ENCODE measurements at places on chromosomes 1 and 21.
A peak's percentile ranks its signal among the peaks of the same experiment; 100 is the strongest.

GRCh38 chr1:244887281-244887680 lies 22.9 kb upstream of the HNRNPU start:
- no peak for ATAC-seq

DNA sequence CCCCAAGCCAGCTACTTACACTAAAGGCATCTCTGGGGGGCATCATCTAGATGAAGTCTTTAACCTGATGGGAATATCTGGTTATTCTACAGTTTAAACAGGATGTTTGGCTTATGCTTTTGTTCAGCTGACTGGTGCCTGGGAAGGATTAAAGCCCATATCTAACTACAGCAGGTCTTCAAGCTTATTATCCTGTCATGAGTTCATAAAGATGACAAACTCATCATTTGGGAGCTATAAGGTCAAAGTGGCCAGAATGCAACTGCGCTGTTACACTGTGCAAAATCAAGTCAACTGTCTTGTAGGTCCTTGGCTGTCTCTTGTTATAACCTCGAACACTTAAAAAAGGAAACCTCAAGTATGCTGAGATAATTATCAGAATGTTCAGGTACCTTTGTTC lies 18.6 kb upstream of the MOB3C start:
- no peak for ATAC-seq

GRCh38 chr1:30303387-30303786 lies 420.0 kb downstream of the MATN1 start:
- no peak for ATAC-seq

- ATAC-seq, result peak; percentile 25
These were observed 134.9 kb downstream of the CLEC20A start for GRCh38 chr1:178361847-178362246.

GRCh38 chr1:224589006-224589405 lies 27.1 kb upstream of the CNIH3 start:
- no peak for ATAC-seq

DNA sequence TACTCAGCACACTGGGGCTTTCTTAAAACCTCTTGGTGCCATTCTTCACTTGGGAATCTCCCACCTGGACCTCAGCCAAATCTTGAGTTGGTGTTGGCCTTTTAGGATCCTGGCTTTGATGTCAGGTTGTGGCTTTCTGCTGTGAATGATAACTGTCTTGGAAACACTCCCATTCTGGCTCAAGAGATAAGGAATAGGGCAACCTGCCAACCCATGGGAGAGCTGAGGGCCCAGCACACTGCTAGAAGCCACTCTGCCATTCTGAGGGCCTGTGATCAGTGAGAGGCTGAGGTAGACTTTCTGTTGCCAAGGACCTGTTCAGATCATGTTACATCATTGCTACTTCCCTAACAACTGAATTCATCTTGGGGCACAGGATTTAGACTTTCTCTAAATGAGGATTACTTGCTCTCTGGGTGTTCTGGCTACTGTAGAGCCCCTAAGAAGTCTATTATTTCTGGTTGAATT lies 45.8 kb downstream of the TTC39A start:
- peak; percentile 60 for ATAC-seq

DNA sequence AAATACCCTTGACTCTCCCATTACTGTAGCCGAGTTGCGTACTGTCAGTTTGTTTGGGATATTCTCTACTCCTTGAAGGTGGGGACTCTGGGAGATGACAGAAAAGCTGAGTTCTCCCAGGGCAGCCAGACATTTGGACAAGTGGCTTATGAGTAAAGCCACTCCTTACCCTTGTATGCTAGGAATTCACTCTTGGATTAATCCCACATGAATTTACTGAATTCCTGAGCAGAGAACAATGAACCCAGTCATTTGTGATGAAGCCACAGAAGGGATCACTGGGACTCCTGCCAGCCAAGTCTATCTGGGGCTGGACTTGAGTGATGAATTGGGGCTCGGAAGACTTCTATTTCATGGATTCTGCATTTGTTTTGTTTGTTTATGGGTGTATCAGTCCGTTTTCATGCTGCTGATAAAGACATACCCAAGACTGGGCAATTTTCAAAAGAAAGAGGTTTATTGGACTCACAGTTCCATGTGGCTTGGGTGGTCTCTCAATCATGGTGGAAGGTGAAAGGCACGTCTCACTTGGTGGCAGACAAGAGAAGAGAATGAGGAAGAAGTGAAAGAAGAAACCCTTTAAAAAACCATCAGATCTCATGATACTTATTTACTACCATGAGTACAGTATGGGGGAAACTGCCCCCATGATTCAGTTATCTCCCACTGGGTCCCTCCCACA lies 25.1 kb downstream of the C1orf116 start:
- ATAC-seq, result peak; percentile 86

- no peak for ATAC-seq
These were observed 258.9 kb downstream of the HHAT start for GRCh38 chr1:210587566-210587965.

GRCh38 chr1:21541835-21542234 lies 32.6 kb downstream of the ALPL start:
- ATAC-seq, result peak; percentile 86

- ATAC-seq, result no peak
These were observed 57.0 kb downstream of the PTGER3 start for GRCh38 chr1:70990469-70991253.

DNA sequence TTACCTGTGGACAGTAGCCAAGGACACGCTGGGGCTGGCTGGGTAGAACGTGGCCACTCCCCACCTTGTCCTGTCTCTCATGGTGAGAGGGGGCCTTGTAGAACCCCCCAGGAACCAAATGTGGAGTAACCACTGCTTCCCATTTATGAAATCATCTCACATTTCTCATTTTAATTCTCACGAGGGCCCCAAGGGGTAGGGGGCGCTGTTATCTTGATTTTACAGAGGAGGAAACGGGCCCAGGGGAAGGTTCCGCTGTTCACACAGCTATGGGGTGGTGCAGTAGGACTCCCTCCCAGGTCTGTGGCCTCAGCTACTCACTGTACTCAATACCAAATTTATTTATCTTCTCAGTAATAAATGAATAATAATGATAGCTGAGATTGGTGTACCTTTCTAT lies 5.5 kb downstream of the SMPDL3B start:
- peak; percentile 52 for ATAC-seq

GRCh38 chr1:40353082-40353481 lies 20.4 kb upstream of the SMAP2 start:
- ATAC-seq, result no peak

DNA sequence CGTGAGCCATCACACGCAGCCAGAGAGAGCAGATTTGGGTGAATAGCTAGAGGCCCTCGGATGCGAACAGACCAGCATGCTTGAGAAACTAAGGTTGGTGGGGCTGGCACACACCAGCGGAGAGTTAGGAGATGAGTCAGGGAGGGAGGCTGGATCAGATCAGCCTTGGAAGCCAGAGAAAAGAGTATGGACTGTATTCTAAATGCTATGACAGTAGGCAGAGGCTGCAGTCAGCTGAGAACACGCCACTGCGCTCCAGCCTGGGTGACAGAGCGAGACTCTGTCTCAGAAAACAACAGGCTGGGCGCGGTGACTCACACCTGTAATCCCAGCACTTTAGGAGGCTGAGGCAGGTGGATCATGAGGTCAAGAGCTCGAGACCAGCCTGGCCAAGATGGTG lies 4.0 kb upstream of the PLEKHM2 start:
- peak; percentile 45 for ATAC-seq

GRCh38 chr1:195019385-195019784 lies 1588.9 kb downstream of the KCNT2 start:
- peak; percentile 79 for ATAC-seq

DNA sequence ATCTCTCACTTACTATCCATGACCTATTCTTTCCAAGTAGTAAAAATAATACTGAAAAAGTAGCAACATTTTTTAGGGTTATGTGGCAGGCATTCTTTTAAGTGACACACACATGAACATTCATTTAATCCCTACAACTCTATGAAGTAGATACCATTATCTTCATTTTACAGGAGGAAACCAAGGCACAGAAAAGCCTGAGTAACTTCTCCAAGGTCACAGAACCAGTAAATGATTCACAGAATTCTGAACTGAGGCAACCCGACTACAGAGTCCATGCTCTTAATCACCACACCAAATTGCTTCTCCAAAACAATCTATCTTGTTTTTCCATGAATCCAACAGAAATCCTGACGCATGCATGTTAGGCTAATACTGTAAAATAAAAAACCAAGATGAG lies 17.5 kb downstream of the FUBP1 start:
- ATAC-seq, result no peak

GRCh38 chr1:89277725-89278124 lies 5.1 kb upstream of the GBP5 start:
- ATAC-seq, result no peak

DNA sequence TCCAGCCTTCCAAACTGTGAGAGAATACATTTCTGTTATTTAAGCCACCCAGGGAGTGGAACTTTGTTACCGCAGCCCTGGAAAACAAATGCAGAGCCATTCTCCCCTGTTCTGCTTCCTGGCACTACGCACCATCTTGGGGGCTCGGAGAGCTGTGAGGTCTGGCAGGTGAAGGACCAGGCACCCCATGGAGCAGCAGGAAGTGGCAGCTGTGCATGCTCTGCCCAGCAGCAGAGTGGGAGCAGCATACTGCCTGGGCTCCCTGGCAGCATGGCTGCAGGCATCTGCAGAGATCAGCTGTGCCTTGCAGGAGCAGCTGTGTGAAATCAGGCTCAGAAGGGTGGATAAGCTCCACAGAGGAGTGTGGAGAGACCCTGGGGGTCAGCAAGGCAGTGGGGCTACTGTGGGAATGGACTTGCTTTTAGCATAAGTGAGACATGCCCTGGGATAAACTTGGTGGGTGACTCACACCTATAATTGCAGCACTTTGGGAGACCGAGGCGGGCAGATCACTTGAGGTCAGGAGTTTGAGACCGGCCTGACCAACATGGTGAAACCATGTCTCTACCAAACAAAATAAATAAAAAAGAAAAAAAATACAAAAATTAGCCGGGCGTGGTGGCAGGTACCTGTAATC lies 17.7 kb upstream of the ZSCAN20 start:
- ATAC-seq, result no peak

- ATAC-seq, result peak; percentile 96
These were observed 122.2 kb upstream of the HOOK1 start for GRCh38 chr1:59692591-59692990.

DNA sequence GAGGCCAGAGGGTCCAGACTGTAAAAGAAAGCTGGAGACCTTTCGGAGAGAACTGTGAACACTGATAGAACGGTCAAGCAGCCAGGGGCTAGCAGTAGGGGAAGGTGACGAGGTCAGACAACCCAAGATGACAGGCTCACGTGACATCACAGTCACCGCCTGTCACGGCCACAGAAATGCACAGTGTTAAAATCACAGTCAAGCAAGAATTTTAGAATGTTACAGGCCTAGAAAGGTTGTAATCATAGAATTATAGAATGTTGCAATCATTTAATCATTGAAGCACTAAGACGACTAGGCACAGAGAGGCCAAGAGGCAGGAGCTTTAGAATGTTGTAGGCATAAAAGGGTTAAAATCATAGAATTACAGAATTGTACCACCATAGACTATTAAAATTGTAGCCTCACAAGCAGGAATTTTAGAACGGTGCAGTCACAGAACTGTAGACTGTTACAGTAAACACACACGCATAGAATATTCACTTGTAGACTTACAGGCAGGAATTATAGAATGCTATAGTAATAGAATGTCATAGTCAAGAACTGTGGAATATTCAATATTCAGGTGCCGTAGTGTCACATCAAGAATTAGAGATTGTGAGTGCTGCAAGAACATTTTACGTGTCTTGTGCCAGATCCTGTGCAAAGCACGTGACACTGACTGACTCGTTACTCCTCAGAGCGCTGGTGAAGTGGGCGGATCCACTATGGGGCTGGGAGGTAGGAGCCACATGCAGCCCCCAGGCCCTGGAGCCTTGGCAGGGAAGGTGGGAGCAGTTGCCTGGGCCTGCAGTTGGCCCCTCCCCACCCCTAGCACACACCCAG lies 118.1 kb downstream of the EPHB2 start:
- ATAC-seq, result no peak

DNA sequence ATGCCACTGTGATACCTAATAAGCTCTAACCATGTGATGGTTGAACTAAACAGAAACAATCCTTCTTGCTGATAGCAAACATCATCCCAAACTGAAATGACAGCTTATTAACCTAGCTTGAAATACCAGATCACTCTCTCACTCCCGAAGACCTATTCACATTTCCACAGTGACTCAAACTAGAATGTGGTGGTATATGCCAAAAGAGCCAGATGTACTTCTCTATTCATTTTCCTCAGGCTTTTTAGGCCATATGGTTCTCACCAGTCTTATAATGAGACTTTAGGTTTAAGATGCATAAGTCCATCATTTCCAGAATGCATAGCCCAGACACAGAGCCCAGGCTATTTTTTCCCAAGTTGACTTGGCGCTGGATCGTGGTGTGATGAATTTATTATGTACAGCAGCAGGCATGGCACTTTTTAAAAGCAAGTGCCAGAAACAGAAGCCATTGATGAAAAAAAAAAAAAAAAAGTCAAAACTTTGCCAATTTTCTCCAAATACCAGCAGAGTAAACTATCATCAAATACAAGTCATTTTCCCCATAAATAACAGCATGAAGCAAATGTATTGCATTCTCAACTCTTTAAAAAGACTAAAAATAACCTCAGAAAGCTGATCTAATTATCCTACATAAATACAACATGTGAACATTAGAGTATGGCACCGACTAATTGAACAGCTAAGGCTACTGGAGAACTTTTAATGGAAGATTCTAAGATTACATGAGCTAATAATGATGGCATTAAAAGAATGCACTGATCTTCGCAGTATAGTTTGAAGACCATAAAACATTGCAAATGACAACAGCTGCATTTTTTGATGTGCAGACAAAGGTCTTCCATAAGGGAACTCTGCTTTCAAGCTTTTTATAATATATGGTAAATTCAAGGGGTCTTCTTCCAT lies 365.4 kb downstream of the LRRIQ3 start:
- no peak for ATAC-seq

GRCh38 chr1:158809862-158810261 lies 21.3 kb upstream of the MNDA start:
- no peak for ATAC-seq

GRCh38 chr1:23184212-23184934 lies 15.7 kb upstream of the LUZP1 start:
- peak; percentile 67 for ATAC-seq

GRCh38 chr21:15406791-15407190 lies 323.0 kb upstream of the USP25 start:
- no peak for ATAC-seq

- no peak for ATAC-seq
These were observed 488.7 kb downstream of the PTBP2 start for GRCh38 chr1:97210307-97210706.

GRCh38 chr1:14733779-14734140 lies 135.3 kb downstream of the KAZN start:
- ATAC-seq, result no peak
